ENCODE measurements at places on chromosomes 3 and 15.

GRCh38 chr3:14485981-14486380, 54.2 kb downstream of the GRIP2 start:
- DNase-seq, result no peak

- DNase-seq, result no peak
Observed at GRCh38 chr3:70400194-70400593, 87.8 kb upstream of the MDFIC2 start.

DNA sequence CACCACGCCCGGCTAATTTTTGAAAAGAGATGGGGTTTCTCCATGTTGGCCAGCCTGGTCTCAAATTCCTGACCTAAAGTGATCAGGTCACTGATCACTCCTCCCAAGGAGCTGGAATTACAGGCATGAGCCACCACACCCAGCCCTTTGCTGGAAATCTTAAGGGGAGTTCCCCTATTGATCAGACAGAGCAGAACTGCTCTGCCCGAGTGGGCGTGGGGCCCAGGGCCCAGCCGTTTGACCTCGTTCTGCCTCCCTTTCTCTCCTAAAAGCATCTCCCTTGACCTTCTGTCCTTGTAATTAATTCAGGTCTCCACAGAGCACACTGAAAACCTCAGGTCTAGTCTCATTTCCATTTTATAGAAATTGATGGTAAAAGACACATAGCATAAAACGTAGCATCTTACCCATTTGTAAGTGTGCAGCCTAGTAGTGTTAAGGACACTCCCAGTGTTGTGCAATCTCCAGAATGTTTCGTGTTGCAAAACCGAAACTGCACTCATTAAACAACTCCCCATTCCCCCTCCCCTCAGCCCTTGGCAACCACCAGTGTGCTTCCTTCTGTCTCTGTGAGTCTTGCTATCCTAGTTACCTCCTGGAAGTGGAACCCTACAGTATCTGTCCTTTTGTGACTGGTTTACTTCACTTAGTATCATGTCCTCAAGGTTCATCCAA, 89.3 kb downstream of the SLCO3A1 start:
- peak; percentile 8 for DNase-seq

GRCh38 chr3:183378008-183378407, 50.4 kb downstream of the MCF2L2 start:
- DNase-seq, result no peak

DNA sequence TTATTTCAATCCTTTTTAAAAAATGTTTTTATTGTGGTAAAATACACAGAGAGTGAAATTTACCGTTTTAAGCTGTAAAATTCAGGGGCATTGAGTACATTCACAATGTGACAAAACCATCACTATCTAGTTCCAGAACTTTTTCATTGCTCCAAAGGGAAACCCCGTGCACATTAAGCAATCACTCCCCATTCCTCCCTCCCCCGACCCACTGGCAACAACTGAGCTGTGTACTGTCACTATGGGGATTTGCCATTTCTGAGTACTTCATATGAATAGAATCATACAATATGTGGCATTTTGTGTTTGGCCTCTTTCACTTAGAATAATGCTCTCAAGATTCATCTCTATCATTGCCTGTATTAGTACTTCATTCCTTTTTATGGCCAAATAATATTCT, 45.5 kb upstream of the BOC start:
- DNase-seq, result no peak

DNA sequence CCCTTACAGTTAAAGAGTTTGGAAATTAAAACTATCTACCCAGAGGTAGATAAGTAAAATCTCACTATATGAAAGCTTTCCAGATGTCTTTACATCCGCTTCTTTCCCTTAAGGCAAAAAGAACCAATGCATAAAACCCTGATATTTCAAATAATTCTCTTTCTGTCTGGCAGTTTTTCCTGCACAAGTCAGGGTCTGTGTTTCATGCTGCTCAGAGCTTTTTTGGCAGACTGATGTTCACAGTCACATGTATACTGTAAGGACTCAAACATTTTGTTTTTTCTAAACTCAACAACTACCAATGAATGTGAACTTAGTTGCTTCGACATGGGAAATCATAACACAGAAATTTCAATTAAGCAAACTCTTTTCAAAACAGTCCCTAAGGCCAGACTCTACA, 988.4 kb downstream of the EPHA3 start:
- DNase-seq, result no peak

- no peak for DNase-seq
Observed at GRCh38 chr15:101810456-101810855, 1.5 kb upstream of the OR4F15 start.

GRCh38 chr3:57383406-57383805, 90.9 kb upstream of the ASB14 start:
- DNase-seq, result no peak

DNA sequence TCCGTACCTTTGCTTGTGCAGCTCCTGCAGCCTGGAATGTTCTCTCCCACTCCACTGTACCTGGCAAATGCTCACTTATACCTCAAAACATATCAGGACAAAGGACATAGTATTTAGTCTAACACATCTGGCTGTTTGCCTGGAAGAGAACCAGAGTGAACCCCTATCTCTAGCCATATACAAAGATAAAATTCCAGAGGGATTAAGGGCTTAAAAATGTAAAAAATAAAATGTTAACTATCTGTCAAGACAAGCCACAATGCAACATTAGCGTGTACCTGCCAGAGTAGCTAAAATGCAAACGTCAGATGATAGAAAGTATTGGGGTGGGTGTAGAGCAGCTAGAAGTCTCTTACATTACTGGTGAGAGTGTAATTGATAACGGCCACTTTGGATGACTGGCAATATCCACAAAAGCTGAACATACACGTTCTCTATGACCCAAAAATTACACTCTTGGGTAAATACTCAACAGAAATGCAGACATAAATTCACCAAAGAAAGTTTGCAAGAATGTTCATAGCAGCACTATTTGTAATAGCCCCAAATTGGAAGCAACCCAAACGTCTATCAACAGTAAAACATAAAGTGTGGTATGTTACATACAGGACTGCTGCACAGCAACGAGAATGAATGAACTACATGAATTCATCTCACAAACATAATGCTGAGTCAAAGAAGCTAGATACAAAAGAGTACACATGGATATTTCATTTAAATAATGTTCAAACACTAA, 18.2 kb upstream of the ADPGK start:
- DNase-seq, result no peak

- DNase-seq, result no peak
Observed at GRCh38 chr3:166510382-166510781, 673.2 kb upstream of the BCHE start.

GRCh38 chr15:40242213-40242599, 3.3 kb downstream of the PAK6 start:
- no peak for DNase-seq

DNA sequence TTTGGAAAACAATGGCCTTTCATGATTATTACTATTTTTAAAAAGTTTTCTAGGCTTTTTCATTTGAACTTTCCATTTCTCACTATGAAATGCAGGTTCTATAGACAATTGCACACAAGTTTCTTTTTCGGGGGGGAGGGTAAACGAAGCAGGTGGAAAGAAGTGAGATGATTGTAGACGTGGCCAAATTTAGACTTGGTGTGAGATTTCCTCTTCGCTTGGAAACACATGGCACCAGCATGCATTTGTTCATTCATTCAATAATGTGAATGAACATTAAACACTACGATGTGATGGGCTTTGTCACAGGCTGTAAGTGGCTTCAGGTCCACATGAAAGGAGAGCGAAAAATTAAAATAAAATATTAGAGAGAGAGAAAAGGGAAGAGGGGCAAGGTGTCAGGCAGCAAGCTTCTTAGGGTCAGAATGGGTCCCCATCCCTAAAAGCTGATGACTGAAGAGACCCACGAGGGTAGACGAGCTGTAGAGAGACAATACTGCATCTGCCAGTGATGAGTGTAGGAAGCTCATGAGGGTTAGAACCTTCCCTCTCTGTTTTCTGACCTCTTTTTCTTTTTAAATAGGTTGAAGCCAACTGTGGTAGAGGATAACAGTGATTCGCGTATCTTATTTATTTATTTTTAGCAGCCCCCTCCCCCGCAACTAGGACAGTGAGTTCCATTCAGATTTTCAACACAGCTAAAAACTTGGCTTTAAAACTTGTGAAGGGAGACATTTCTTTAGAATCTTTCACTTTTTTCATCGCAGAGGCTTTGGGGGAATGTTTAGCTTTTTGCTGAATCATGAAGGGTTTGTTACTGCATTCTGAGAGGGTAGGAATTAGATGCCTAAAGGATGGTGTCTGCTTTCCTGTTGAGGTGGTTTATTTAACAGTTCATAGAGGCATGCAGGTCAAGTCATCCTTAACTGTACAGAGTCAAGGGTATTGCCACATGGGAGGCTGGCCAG, 36.2 kb downstream of the GAP43 start:
- DNase-seq, result no peak

DNA sequence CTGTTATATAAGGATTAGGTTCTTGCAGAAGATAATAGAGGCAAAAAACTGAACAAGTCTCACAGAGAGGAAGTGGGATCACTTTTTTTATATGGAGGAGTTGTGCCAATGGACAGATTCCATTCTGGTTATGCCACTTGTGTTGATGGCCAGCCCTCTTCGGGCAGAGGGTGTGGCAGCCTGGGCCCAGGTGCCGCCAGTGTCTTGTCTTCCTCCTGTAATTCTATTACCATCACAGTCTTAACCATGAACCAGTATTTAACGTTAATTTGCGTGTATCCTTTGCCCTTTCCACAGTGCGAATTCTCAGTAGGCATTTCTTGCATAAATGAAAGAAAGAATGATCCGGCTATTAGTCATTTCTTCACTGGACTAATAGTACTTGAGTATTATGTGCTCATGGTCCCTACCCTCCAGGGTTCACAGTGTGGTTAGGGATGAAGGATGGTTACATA, 7.0 kb upstream of the USP4 start:
- DNase-seq, result no peak

GRCh38 chr3:17972959-17973906, 230.8 kb upstream of the TBC1D5 start:
- DNase-seq, result no peak

- no peak for DNase-seq
Observed at GRCh38 chr3:149153402-149153801, 24.0 kb downstream of the HPS3 start.

- no peak for DNase-seq
Observed at GRCh38 chr3:52844290-52844975, 9.6 kb upstream of the MUSTN1 start.

GRCh38 chr15:23411841-23412240, 35.2 kb downstream of the GOLGA6L2 start:
- no peak for DNase-seq

DNA sequence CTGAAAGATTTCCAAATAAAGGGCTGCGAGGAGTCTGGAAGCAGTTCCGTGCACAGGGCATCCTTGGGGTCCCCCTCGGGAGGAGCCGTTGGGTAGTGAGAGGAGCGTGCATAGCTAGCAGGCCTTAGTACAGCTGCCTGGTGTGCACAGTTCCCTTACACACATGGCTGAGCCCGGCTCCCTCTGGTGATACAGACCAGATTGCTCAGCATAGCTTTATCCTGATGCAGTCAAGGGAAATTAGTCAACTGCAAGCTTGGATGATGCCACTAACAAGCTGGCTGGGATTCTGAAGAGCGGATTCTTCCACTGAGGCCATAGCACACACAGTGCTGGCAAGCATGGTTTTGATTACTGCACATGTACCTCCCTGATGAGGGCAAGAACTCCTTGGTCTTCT, 349.4 kb downstream of the LRTM1 start:
- no peak for DNase-seq

GRCh38 chr3:136667081-136667480, 85.1 kb downstream of the STAG1 start:
- DNase-seq, result no peak

GRCh38 chr3:185549122-185549521, 3.3 kb downstream of the LIPH start:
- no peak for DNase-seq

GRCh38 chr3:51994530-51994929, 1.2 kb downstream of the RPL29 start:
- no peak for DNase-seq

- no peak for DNase-seq
Observed at GRCh38 chr15:64604319-64604718, 143.9 kb downstream of the ZNF609 start.

GRCh38 chr15:39312984-39313383, 267.9 kb upstream of the THBS1 start:
- no peak for DNase-seq

DNA sequence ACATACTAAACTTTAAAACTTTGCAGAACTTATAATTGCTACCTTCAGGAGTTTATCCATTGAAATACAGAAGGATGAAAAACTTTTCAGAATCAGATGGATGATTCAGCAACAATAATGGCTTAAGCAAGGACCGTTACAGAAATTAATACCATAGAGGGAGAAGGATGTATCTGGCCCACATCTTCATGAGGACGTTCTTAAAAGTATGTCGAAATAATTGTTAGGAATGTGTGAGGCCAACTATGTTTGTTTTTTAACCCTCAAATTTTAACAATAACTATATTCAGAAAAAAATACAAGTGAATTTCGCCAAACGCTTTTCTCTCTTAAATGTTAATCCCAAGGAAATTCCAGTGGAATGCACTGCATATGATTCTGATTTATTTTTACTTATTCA, 105.2 kb upstream of the EPHA3 start:
- no peak for DNase-seq

DNA sequence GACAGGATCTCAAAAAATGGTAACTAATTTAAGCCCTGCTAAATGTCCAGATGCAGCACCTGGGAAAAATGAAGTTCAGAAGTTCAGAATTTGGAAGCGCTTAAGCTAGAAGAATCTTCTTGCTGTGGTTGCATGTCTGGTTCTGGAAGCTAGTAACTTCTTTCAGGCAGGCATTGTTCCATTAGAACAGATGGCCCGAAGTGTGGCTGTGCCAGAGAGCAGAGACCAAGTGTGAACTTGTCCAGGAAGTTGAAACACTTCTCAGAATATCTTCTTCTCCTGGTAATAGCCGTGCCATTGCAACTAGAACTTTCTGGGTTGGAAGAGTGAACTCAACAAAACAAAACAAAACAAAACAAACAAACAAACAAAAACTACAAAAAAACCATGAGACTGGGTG, 80.0 kb downstream of the MITF start:
- DNase-seq, result no peak

GRCh38 chr3:13495921-13496723, 16.0 kb downstream of the HDAC11 start:
- no peak for DNase-seq

DNA sequence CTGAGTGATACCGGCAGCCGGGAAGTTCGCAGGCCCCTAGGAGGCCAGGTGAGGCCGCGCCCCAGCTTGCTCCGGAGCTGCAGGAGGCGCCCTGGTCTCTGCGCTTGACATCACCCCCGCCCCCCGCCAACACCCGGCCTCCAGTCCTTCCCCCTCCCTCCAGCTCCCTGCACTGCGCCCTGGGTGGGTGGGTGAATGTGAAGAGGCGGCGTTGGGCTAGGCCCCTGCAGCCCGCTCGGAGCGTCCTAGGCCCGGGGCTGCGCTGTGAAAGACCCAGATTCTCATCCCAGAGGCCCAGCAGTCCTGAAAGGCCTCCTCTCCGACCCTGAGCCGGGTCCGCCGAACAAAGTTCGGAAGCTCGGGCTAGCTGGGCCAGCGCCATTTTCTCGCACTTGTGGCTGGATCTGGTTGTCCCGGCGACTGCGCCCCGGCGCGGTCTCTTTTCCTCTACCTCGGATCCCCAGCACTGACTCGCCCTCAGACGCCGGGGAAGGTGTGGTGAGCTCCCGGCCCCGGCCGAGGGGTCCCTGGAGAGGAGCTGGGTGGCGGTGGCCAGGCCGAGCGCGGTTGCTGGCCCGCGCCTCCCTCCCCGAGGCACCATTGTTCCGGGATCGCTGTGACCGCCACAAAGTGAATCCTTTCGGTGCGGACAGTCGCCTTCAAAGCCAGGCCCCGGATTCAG, 12.9 kb downstream of the ZIC4 start:
- DNase-seq, result no peak

GRCh38 chr3:49492969-49493368, 22.9 kb downstream of the DAG1 start:
- no peak for DNase-seq
